ENCODE measurements at places on chromosomes 13 and 19. TPM values are rescaled to one million over a fixed set of nuclear protein-coding genes. Genes with fewer than 3 reads are reported as not detected.

- no peak for DNase-seq
Observed at GRCh38 chr13:42028113-42028799, 20.2 kb upstream of the DGKH start.

- DNase-seq = no peak
Observed at GRCh38 chr19:13022859-13023636, 27.8 kb downstream of the NFIX start.

GRCh38 chr19:5154799-5155426, 185.7 kb downstream of the PTPRS start:
- DNase-seq = no peak

- DNase-seq = no peak
Observed at GRCh38 chr19:40567750-40568494, 8.8 kb upstream of the SHKBP1 start.

DNA sequence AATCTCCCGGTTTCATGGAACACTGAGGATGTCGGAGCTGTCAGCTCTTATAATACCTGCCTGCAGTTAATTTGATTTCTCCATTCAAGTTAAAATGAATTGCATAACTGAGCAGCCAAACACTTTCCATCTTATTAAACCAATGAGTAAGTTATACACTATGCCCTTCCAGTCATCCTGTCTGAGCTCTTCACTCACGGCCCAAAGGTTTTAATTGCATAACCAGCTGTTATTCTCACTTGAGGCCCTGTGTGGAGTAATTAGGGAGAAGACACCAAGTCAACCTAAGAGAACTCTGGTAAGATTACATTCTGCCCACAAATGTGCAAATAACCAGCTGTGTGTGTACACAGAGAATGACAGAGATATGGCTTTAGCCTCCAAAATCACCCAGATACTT, 303.5 kb downstream of the TBC1D4 start:
- no peak for DNase-seq

DNA sequence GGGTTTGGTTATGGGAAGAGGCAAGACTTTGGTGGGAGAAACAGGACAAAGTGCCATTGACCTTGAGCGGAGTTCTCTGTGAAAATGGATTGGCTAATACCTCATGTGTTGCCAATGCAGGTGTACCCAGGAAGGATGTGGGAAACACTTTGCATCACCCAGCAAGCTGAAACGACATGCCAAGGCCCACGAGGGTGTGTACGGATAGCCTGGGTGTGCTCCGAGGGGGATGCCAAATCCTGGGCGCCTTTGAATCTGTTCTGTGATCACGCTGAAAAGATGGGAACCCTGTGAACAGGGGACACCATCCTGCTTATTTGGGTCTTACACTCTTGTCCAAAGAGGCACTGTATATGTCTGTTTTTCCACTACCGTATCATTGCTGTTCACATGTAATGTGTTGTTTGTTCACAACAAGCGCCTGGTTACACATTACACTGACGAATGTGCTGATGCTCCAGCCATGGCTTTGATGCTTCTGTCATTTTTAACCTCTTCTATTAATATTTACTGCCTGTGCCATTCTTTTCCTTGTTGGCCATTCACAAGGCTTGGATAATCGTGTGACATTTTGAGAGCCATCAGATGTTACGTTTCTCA, 8.3 kb downstream of the GTF3A start:
- no peak for DNase-seq

DNA sequence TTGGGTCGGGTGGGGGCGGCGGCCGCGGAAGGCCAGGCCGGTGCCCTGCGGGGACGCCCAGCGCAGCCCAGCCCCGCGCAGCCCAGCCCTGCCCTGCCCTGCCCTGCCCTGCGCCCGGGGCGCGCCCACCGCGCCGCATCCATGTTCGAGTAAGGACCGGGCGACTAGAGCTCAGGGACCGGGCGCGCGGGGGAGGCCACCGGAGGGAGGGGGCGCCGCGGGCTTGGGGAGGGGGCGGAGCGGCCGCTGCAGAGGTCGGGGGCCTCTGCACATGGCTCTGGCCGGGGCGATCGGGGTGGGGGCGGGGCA, 169 bp downstream of the GRAMD1A start:
- DNase-seq = no peak

- no peak for DNase-seq
Observed at GRCh38 chr19:15072930-15073647, 8.9 kb upstream of the OR1I1 start.

GRCh38 chr19:20969898-20970297, 46.8 kb downstream of the ZNF85 start:
- no peak for DNase-seq

- no peak for DNase-seq
Observed at GRCh38 chr19:6056801-6057650, 53.3 kb downstream of the RFX2 start.

DNA sequence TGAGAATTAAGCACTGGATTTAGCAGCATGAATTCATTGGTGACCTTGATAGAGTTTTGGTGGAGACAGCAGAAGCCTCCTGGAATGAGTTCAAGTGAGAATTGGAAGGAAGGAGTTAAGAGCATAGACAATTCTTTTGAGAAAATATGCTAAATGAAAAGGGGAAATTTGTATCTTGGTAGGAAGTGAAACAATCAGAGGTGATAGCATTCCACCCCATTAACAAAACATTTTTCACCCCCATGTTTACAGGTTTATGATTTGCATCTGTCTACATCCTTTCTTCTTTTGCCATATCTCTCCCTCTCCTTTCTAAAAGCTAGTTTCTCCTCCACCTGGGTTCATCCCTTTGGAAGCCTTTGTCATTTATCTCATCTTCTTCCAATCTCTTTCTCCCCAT, 27.5 kb downstream of the LNX2 start:
- no peak for DNase-seq

DNA sequence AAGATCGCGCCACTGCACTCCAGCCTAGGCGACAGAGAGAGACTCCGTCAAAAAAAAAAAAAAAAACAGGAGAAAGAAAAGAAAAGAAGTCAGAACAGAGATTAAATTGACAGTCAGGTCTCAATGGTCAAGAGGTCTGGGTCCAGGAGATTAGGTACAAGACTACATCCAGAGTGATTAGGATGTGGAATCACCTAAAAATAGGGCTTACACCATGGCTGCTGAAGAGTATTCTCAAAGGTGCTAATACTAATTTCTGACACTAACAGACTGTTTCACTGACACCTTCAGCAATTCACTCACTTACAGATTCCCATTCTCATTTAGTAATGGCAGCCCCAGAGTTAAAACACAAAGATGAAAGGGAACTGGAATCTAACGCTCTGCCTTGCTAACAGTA, 91.7 kb downstream of the TBC1D4 start:
- no peak for DNase-seq

DNA sequence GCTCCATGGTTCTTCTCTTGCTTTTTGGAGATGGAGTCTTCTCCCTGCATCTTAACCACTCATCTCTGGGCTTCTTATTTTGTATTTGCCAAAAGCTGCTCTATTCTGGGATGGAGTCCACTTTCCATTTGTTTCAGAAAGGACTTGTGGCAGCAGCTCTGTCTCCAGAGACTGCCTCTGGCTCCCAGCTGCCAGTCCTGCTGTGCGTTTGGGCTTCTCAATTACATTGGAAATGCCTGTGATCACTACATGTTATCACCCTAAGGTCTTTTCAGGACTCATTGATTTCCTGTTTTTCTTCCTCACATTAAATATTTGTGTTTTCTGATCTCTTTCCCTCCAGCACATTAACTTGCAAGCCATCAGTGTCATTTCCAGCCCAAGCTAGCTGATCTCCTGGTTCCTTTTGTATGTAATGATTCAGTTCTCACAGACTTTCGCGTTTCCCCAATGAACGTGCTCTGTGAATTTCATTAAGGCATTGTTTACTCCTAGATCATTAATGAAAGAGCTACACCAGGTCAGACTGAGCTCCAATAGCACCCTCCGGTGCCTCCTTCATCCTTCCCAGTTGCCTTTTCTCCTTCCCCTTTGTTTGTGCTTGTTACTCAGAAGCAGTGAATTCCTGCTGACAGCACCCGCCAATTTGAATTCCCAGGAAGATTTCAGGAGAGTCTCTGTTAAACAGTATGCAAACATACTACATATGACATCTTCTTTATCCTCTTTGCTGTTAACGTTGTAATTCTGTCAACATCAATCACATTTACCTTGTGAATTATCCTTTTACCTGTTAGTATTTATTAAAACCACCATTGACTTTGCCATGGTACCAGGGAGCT, 3.0 kb downstream of the CBY2 start:
- DNase-seq = no peak

GRCh38 chr19:11324079-11324661, 15.3 kb downstream of the RAB3D start:
- peak; percentile 98 for DNase-seq

DNA sequence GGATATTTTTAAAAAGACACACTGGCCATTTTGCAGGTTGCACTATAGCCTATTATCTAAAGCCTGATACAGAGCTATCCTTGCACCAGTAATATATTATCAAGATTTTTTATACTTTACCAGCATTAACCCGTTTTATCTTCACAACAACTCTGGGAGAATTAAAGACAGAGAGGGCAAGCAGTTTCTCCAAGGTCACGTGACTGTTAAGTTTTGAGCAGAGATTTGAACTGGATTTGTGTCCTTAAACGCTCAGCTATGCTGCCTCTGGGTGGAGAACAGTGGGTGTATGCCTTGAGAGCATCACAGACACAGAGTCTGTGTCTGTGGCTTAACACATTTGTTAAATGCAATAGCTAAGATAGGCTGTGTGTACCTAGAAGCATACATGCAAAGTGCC, 147.2 kb downstream of the MYO16 start:
- DNase-seq = no peak

GRCh38 chr13:26340807-26341206, 86.9 kb downstream of the CDK8 start:
- DNase-seq = no peak

GRCh38 chr19:56109226-56109625, 11.9 kb downstream of the ZNF787 start:
- peak; percentile 54 for DNase-seq

DNA sequence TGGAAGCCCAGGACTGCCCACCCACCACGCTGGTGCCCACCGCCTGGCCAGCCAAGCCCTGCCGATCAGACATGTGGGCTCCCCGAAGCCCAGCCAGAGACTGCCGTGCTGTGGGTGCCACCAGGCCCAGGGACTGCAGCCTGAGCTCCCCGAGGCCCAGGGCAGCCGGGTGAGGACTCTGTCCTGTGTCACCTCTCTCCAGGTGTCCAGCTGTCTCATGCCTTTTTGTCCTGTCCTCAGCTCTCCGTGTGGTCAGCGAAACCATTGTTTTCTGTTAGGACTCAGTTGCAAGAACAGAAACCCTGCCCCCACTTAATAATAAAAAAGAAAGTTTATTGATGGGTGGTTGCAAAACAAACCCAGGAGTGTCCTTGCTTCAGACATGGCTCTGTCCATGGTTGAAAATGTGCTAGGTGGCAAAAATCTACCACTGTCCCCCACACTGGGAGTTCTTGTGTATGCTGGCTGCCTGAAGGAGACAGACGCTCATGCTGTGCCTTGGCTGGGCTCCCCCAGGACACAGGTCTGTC, 9.9 kb downstream of the PLEKHF1 start:
- no peak for DNase-seq

GRCh38 chr19:18780631-18781030, 10.5 kb downstream of the COMP start:
- no peak for DNase-seq

GRCh38 chr19:2329501-2329916, 1.0 kb downstream of the SPPL2B start:
- DNase-seq = no peak

DNA sequence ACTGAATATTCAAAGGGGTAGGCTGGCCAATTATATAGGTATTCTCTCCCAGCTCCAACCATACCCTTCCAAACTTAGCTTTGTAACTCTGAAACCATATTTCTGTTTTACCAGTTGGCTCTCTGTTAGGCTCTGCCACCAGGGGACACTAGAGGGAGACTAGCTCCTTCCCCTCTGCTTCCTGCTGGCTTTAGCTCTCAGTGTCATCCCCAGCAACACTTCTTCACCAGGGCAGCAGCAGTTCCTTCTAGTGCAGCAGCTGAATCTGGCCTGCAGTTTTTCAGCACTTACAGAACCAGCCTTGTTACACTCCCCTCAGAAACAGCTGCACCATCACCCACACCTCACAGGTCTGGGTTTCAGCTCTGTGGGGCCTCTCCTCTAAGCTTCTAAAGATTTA, 51.0 kb upstream of the DOCK9 start:
- DNase-seq = no peak

- DNase-seq = no peak
Observed at GRCh38 chr19:22604571-22605274, 29.4 kb upstream of the ZNF492 start.

- DNase-seq = peak; percentile 30
Observed at GRCh38 chr19:1351381-1351851, 32.3 kb upstream of the NDUFS7 start.

GRCh38 chr19:48206397-48207093, 36.1 kb downstream of the ZSWIM9 start:
- no peak for DNase-seq

The PRR22 gene
- 4.9 TPM for total RNA-seq

The LRRC25 gene
- total RNA-seq = not detected

The APC2 gene
- 0.42 TPM for total RNA-seq

The EBI3 gene
- not detected for total RNA-seq

The ADAMTS10 gene
- total RNA-seq = 93.9 TPM

The ZNF382 gene
- total RNA-seq = 57.8 TPM

The DMKN gene
- 232 TPM for total RNA-seq

The LILRA1 gene
- not detected for total RNA-seq

Data from cardiac muscle cell (in vitro differentiated cells and primary cell).